Dorsolateral prefrontal cortex (tissue), 122 donors: ENCODE measurements at places on chromosomes 6 and 20. TPM values are rescaled to one million over a fixed set of nuclear protein-coding genes. Genes with fewer than 3 reads are reported as not detected.

SALL4 gene
- total RNA-seq, result 0.16 TPM

DNA sequence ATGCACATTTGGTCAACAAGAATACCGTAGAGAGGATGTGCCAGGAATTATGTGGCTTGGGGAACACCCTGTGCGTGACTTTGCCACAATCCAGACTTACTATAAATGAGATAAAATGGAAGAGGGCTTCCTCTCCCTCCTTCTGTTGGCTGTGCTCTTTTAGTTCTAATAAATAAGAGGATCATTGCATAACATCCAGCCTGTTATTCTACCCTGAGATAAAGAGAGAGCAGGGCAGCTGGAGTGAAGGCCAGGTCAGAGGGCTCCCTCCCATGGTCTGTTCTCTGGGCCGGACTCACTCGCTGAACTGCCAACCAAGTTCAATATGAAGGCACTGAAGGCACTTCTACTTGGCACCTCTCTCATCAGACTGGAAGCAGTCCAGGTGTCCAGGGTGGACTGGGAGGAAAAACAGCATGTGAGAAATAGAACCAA, 91.7 kb downstream of the MTFR2 start:
- no peak for DNase-seq

SIRPB2 gene
- 5.5 TPM for total RNA-seq

OPRM1 gene
- 19.8 TPM for total RNA-seq

- DNase-seq, result no peak
These were observed 251.6 kb upstream of the TAB2 start for GRCh38 chr6:149065658-149066556.

DNA sequence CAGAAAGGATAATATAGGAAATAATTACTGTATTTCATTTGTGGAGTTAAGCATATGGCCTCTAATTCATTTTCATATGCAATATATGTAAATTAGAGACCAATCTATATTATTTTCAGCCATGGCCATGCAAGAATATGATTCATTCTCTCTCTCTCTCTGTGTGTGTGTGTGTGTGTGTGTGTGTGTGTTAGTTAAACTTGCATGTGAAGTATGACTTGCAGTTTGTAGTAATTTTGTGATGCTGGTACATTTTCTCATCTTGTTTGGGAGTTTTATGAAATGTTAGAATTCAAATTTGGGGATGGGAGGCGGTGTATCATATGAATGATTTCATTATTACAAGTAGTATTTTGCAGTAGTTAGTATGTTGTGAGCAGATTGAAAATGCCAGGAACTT, 74.8 kb downstream of the JARID2 start:
- no peak for DNase-seq

- DNase-seq, result peak; percentile 83
These were observed at the start of gene FOXO3 for GRCh38 chr6:108560463-108561308. TSS of gene FOXO3 (plus strand) at chr6:108560917. CDS start at chr6:108561209, 292 bp downstream.

RAET1E gene
- total RNA-seq, result not detected

DNA sequence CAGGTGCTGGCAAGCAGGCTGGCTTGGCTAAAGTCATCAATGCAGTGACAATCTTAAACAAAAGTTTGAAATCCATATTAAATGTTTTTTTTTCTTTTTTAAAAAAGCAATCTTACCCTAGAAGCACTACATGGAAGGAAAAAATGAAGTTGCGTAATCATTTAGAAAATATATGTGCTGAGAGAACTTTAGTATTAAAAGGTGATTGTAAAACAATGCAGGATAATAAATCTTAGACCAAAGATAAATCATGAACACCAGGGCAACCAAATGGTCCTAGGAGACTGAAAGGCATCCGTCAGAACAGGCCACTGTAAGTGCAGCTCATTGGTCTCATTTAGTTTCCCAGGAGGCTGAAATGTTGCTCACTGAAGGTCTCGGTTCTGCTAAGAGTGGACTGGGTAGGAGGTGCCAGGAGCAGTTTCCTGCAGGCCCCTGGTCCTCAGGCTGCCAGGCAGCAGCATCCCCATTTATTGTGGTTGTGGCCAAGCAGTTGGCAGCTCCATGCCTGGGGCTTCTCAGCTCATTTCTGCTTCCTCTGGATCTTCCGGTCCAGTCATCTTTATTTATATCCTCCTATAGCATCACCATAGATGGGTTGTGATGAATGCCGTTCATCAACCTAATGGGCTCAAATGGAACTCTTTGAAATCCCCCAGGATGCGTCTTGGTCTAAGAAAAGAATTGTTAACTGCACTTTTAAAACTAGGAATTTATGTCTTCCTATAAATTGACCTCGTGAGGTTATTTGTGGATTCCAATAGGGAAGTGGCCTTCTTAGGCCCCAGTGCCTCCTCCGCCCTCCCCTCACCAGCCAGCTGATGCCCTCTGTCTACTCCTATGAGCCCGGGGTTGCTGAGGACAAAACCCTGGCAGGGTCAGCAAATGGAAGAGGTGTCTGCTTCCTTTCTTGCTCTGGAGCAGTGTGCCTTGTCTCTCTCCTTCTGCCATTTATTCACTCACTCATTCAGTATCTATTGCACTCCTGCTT, 269.0 kb downstream of the UST start:
- DNase-seq, result no peak

- DNase-seq, result no peak
These were observed 25.9 kb upstream of the GTSF1L start for GRCh38 chr20:43752561-43753301.

- no peak for DNase-seq
These were observed 23.1 kb upstream of the KIAA0408 start for GRCh38 chr6:127482325-127482724.

- DNase-seq, result no peak
These were observed 18.1 kb downstream of the FAM184A start for GRCh38 chr6:119060255-119060907.

GRCh38 chr6:3385660-3386151, 71.1 kb downstream of the SLC22A23 start:
- DNase-seq, result peak; percentile 89

COL12A1 gene
- total RNA-seq, result 16.6 TPM

DNA sequence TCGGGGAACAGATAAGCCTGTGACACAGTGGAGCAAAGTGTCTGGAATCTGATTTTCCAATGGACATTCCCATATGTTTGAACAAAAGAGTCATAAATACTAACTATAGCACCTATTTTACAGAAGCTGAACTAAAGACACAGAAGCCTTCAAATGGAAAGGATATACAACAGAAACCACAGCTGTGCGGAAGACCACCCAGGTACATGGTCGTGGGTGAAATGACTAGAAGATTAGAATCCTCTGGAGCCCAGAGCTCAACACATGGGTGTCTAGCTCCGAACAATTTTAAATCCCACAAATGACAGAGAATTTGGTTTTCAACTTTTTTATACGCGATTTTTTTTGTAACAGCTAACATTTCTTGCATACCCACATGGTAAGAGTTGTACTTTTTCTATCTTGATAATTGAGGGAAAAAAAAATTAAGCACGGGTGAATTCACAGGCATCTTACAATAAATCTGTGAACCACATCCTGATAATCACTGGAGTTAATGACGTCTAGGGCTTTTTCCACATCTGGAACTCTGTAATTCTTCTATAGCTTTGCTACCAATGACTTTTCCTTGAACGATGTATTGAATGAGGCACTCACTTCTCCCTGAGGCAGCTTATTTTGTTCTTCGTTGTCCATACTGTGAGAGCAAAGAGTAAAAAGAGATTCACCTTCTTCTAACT, 271.1 kb upstream of the AGPAT4 start:
- DNase-seq, result no peak

LPIN3 gene
- total RNA-seq, result 5.0 TPM

- no peak for DNase-seq
These were observed 9.7 kb downstream of the SNRPB start for GRCh38 chr20:2460752-2461424.
